Epithelial cell of alveolus of lung (primary cell): ENCODE measurements at places on chromosomes 3 and 15. TPM values are rescaled to one million over a fixed set of nuclear protein-coding genes. Genes with fewer than 3 reads are reported as not detected.

The CX3CR1 gene
- 0.08 TPM in 1 of 2 replicates, not detected in the other for total RNA-seq

The A4GNT gene
- total RNA-seq: not detected in 2 replicates

The APBA2 gene
- total RNA-seq: 31.2 TPM in 2 replicates

The RETNLB gene
- not detected in 2 replicates for total RNA-seq

The LMCD1 gene
- 24.7 and 274 TPM in 2 replicates for total RNA-seq

The THRB gene
- total RNA-seq: 2.8 and 7.9 TPM in 2 replicates

The PCOLCE2 gene
- total RNA-seq: 1.6 and 2.6 TPM in 2 replicates

The RYR3 gene
- total RNA-seq: not detected in 2 replicates

The TMEM42 gene
- 23.3 and 42.2 TPM in 2 replicates for total RNA-seq

The LINGO1 gene
- 0.13 TPM in 1 of 2 replicates, not detected in the other for total RNA-seq

The BTLA gene
- 0.26 TPM in 1 of 2 replicates, not detected in the other for total RNA-seq

The CLDN18 gene
- not detected in 2 replicates for total RNA-seq

The RFC4 gene
- 18.3 and 34.8 TPM in 2 replicates for total RNA-seq

The CD200 gene
- total RNA-seq: 2.2 and 7.4 TPM in 2 replicates

The XCR1 gene
- total RNA-seq: not detected in 2 replicates

The PAK2 gene
- total RNA-seq: 30.9 and 36.1 TPM in 2 replicates

The PLA2G4D gene
- total RNA-seq: not detected in 2 replicates

The CELF6 gene
- total RNA-seq: 0.72 TPM in 1 of 2 replicates, not detected in the other

The TMEM108 gene
- 1.0 and 1.1 TPM in 2 replicates for total RNA-seq

The NCEH1 gene
- total RNA-seq: 3.9 and 9.7 TPM in 2 replicates

The CSPG4 gene
- 17.1 and 33.9 TPM in 2 replicates for total RNA-seq

The CFAP100 gene
- not detected in 2 replicates for total RNA-seq

The GOLGA8J gene
- total RNA-seq: not detected in 2 replicates

The CEP19 gene
- total RNA-seq: 1.7 and 3.4 TPM in 2 replicates

The UROC1 gene
- not detected in 2 replicates for total RNA-seq

The WDR72 gene
- not detected in 2 replicates for total RNA-seq

The C2CD4A gene
- total RNA-seq: not detected in 2 replicates

The PIGZ gene
- 0.78 and 4.7 TPM in 2 replicates for total RNA-seq

The TGM4 gene
- total RNA-seq: not detected in 2 replicates

The CXCR6 gene
- not detected in 2 replicates for total RNA-seq

The IFRD2 gene
- 39.0 and 86.2 TPM in 2 replicates for total RNA-seq

The CIDEC gene
- total RNA-seq: not detected in 2 replicates

The ZNF502 gene
- 4.5 and 6.5 TPM in 2 replicates for total RNA-seq

The GRAMD2A gene
- 0.52 TPM in 1 of 2 replicates, not detected in the other for total RNA-seq

The PLCB2 gene
- 0.52 TPM in 1 of 2 replicates, not detected in the other for total RNA-seq

The ARRDC4 gene
- 6.9 and 22.7 TPM in 2 replicates for total RNA-seq
